ENCODE measurements at places on chromosomes 5 and 9.

- no peak for DNase-seq
Measured at GRCh38 chr5:191036-191948, at the start of gene LRRC14B. Gene LRRC14B (plus strand): TSS chr5:191495. CDS start chr5:191539, 44 bp downstream.

DNA sequence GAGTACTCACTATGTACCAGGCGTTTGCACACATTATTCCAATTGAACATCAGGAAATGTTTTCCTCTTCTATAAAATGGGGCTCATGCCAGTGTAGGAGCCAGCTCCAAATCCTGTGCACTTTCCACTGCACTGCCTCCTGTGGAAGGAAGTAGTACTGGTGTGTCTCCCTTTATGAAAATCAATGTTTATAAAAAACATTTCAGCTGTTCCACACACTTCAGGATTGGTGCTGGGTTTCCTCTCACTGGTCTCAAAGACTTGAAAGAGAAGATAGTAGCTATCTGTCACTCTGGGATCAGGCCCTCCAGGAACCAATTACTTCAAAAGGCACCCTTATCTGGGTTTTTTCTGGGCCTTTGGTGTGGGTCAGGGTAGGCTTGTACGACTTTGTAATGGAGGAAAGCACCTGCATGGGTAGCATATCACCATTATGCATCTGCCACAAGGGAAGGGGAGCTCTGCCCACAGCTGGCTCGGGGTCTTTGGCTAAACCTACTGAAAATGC is 32.5 kb downstream of the RAB14 start:
- DNase-seq: no peak

DNA sequence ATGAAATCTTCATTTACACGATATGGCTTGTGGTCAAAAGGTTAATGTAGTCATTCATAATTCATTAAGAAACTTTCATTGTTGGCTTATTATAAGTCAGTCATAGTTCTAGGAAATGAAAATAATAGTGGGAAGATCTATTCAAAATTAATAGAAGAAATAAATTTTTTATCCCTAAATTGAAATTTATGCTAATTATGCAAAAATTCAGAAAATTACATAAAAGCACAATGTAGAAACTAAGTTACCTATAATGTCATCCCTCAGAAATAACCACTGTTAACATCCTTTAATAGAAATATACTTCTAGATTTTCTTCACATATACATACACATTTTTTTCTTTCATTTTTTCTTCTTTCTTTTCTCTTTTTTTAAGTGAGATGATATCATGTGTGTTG is 15.9 kb upstream of the JAK2 start:
- DNase-seq: no peak

DNA sequence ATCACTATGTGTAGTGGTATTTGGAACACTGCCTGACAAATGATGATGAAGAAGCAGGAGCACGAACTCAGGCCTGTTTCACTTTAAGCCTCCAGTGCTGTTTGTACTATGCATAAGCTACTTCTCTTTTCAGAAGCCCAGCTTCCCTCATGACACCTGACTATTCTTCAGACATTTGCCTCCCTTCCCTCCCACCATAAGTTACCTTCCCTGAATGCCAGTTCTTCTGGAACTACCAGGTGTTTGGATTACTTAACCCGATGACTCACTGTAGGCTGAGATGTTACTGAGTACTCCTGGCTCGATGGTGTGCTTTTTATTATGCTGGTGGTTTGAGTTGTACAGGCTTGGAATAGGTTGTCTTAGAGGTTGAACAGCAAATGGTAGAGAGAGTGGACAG is 180.0 kb downstream of the SPATA31D1 start:
- no peak for DNase-seq

DNA sequence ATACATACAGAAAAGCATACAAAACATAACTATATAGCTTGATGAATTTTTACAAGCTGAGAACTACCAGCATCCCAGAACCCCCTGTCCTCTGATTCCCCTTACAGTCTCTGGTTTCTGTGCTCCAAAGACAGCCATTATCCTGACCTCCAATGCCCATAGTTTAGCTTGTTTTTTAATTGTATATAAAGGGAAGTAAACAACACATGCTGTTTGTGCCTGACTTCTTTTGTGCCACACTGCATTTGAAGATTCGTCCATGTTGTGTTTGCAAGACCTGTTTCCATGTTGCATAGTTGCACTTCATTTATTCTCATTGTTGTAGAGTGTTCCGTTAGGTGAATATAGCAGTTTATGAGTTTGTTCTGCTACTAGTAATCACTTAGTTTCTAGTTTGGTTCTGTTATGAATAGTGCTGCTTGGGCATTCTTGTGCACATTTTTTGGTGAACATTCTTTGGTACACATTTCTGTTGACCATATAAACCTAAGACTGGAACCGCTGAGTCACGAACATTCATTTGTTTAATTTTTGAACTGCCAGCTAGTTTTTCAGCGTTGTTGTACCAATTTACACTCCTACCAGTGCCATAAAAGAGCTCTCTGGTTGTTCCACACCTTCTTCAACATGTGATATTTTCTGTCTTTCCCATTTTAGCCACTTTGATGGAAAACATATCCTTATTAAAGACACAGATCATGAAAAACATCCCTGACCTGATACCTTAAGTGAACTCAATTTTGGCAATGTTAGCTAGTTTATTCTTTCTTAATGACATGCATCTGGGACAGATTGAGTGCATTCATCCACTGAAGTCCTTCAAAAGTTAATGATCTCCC is 78.1 kb upstream of the ANXA1 start:
- no peak for DNase-seq

DNA sequence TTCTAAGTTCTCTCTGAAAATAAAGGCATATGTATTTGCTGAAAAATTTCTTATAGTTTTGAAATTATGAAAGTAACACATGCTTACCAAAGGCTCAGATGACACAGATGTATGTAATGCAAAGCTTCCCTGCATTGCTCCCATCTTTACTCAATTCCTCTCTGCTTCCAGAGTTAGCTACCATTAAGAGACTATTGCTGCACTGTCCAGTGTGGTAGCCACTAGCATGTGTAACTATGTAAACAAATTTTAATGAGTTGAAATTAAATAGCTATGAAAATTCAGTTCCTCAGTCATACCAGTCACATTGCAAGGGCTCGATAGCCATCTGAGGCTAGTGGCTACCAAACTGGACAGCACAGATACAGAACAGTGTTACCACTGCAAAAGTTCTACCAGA is 17.9 kb downstream of the FRMD3 start:
- DNase-seq: no peak

DNA sequence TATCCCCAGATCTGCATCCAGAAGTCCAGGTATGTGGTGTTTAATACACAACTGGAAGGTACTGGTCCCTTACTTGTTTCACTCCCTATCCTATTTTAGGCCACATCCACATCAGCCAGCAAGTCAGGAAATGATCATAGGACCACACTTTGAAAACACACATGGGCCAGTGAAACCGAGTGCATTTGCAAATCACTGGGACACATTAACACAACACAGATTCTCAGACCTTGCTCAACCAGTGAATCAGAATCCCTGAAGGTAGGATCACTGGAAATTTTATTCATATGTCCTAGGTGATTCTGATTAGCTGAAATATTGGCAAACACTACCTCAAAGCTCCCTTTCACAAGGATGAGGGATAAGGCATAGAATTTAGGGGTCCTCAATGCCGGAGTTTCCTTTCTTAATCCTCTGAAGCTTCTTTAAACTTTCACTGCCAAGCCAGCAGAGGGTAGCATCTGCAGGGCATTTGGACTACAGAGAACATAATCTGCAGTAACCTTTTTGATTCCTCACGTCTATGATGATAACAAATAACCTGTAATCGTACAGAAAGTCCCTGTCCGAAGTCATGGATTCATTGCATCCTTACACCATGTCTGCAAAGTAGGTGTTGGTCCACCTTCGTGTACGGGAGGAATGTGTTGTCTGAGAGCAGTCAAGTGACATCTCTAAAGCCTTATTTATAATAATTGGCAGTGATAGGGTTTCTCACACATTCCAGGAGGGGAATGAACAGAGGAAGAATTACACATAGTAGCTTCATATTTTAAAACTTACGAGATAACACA is 11.0 kb upstream of the ABLIM3 start:
- DNase-seq: no peak

DNA sequence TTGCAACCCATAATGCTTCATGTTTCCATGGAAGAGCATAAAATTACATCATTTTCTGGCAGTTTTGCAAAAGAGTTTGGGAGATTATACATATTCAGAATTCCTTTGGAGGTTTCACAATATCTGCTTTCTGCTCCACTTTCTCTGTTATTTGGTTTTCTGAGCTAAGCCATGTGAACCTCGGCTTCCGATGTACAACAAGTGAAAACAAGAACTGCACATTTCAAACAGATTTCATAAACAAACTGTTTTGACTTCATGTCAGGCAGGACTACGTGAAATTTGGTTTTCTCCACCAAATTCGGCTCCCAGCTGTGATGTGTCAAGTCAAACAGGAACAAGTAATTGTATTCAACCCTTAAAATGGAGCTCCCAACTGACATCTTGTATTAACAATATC is 609.8 kb downstream of the IRX1 start:
- DNase-seq: no peak

DNA sequence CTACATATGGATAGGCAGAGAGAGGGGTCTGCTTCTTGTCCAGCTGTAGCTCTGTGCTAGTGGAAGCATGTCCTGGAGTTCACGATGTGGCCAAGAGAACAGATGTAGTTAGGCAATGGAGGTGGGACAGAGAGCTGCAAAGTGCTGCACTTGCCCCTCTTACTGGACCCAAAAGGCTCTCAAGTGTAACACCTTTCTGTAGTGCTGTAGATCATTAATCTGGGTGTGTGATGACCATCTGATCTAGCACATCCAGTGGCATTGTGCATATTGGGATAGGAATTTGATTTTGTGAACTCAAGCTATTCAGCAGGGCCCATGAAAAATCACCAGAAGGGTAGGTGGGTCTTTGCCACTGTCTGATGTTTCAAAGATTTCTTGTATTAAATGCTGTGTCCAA is 151.4 kb downstream of the KDM4C start:
- DNase-seq: no peak

- DNase-seq: no peak
Measured at GRCh38 chr5:9209846-9210492, 335.9 kb downstream of the SEMA5A start.

GRCh38 chr9:3246241-3246640 is 279.6 kb downstream of the RFX3 start:
- DNase-seq: no peak

- DNase-seq: no peak
Measured at GRCh38 chr9:138071292-138071691, 193.7 kb downstream of the CACNA1B start.

GRCh38 chr5:132773114-132773513 is 3.9 kb downstream of the SEPTIN8 start:
- DNase-seq: no peak

GRCh38 chr9:69548681-69549080 is 123.5 kb downstream of the APBA1 start:
- DNase-seq: no peak

DNA sequence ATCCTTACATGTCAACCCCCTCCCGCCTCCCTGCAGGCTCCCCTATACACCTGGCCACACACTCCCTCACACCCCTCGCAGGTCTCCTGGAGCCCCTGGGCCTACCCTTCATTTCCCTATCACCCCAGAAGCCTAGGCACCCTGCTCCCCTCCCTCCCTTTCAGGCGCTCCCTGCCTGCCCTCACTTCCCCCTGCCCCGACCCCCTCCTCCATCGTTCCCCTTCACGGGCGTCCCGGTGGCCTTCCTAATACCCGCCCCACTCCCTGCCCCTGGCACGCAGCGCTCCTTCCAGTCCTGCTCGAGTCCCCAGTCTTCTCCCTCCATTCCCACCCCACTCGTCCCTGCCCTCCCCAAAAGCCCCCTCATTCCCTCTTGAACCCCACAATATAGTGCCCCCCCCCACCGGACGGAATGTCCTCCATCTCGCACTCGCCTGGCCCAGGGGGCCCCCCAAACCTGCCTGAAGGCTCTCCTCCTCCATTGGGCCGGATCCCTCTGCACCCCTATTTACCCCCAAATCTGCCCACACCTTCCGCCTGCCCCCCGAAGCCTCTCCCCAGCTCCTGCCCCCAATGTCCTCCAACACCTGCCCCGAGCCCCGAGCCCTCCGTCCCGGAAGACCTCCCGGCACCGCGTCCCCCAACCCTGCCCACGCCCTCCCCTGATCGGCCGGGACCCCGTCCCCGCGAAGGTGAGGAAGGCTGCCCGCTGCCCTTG is 746 bp downstream of the STRBP start:
- DNase-seq: no peak

DNA sequence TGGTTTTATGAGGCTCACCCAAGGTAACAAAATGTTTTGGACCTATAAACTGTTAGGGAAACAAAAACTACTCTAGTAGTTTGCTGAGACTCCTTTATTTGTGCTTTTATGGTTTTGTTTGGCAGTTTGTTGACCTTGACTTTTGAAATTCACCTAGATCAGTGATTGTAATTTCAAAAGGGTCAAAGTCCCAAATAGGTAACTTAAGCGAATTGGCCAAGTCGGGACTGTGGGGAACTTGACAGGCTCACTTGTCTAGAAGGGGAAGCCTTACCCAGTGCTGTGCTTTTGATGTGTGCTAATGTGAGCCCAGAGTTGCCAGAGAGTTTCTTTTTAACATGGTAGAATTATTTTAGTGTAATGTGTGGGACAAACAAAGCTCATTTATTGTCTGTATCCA is 87.2 kb upstream of the SGCD start:
- no peak for DNase-seq

GRCh38 chr5:140169410-140169809 is 5.6 kb upstream of the CYSTM1 start:
- no peak for DNase-seq

DNA sequence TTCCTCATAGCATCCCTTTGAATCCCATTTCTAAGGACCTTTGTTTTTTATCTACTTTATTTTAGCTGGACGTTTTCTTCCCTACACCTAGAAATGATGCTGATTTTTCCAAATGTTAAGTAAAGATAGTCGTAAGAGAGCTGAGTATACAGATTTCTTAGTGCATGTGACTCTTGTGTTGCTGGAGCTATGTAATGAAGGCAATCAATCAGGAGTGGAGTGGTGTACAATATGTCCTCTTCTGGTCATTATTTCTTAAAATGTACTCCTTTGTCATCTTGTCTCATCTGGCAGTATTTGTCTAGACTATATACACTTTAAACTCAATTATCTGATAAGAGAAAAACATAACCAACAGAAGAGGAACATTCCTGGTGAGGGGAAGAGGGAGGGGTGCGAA is 13.5 kb downstream of the GAPT start:
- no peak for DNase-seq

- no peak for DNase-seq
Measured at GRCh38 chr9:129142138-129142935, 31.1 kb downstream of the PTPA start.
